ENCODE measurements at places on chromosomes 4 and X.

GRCh38 chrX:118990512-118991227 lies 16.3 kb downstream of the LONRF3 start:
- no peak for DNase-seq

- no peak for DNase-seq
These were observed 216.8 kb upstream of the PSAPL1 start for GRCh38 chr4:7651461-7651921.

- DNase-seq: no peak
These were observed 601.1 kb downstream of the ANKRD50 start for GRCh38 chr4:124111411-124111810.

GRCh38 chr4:168734703-168735678 lies 238.1 kb downstream of the PALLD start:
- DNase-seq: no peak

DNA sequence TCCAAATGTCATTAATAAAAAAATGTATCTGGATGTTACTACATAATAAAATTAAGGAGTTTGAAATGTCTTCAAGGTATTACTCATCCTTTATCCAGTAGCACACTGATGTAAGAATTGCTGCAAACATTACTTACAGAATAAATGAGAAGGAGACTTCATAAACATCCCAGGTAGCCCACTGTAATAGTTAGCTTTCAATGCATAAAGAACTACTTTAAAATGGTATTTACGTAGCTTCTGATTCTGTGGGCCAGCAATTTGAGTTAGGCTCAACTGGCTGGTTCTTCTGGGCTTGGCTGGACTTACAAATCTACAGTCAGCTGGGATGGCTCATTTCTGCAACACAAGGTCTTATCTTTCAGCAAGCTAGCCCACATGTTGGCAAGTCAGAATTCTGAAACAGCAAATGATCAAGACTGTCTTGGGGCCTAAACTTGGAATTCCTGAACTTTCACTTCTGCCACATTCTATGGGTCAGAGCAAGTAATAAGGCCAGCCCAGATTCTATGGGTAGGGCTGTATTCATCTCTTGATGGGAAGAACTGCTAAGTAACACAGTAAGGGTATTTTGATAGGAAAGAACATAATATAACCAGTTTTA lies 522.5 kb downstream of the IQCM start:
- no peak for DNase-seq

GRCh38 chrX:112704187-112704586 lies 24.4 kb upstream of the LHFPL1 start:
- DNase-seq: no peak

- DNase-seq: no peak
These were observed 620.2 kb upstream of the INTU start for GRCh38 chr4:127012549-127012948.

GRCh38 chr4:20181926-20182325 lies 69.8 kb upstream of the SLIT2 start:
- no peak for DNase-seq

- peak; percentile 71 for DNase-seq
These were observed 4.6 kb downstream of the MAGIX start for GRCh38 chrX:49166914-49167739.

- no peak for DNase-seq
These were observed 128.5 kb upstream of the VEGFC start for GRCh38 chr4:176921256-176921655.

- no peak for DNase-seq
These were observed 7.2 kb downstream of the GTPBP6 start for GRCh38 chrX:311156-312129.

GRCh38 chr4:121307445-121308327 lies 73.1 kb downstream of the QRFPR start:
- DNase-seq: peak; percentile 2

DNA sequence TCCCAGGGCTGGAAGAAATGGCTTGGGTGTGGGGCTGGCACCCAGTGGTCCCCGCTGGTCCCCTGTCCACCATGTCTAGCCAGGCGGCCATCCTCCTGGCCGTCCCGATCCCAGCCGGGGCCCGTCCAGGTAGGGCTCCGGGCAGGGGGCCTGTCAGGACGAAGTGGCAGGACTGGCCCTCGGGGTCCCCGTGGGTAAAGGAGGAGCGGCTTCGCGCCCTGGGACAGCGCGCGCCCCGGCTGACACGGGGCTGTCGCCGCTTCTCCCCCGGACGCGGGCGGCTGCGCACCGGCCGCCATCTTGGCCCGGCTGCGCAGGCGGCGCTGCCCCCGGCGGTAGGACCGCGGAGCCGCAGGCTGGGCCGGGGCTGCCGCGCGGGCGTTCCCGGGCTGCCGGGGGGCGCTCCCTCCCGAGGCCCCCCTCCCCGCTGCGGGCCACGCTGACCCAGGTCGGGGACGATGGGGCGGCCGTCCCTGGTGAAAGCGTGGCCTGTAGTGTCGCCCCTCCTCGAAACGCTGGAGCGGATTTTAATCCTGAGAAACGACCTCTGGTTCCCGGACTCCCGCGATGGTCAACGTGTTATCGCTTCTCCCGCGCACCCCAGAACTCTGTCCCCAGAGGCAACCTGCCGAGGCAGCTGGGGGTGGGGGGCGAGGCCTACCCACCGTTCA lies 60.4 kb upstream of the BCOR start:
- DNase-seq: no peak

DNA sequence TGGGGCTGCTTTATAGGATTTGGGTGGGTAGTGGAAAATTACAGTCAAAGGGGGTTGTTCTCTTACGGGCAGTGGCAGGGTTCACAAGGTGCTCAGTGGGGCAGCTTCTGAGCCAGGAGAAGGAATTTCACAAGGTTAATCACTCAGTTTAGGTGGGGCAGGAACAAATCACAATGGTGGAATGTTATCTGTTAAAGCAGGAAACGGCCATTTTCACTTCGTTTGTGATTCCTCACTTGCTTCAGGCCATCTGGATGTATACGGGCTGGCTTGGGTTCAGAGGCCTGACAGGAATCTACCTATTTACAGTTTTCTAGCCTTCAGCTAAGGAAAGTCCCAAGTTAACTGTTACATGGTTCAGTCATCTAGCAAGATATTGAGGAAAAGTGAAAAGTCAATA lies 1003.5 kb downstream of the STPG2 start:
- no peak for DNase-seq

DNA sequence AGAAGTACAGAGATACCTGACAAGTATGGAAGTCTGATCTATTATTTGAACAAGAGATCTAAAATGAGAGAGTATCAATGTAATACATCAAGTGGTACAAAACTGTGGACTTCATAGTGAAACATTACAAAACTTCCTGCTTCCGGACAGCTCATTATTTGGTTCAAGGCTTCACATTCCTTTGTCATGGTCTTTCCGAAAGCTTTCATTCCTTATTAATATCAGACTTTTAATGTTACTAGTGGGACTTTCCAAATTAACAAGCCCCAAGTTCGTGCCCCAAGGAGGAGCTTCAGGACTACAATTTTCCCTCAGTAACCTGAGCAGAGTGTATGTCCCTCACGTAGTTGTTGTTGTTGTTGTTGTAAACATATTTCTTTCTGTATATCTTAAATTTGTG lies 1.2 kb downstream of the CHIC2 start:
- DNase-seq: no peak

- no peak for DNase-seq
These were observed 255 bp upstream of the CNOT6L start for GRCh38 chr4:77819404-77819842.

GRCh38 chrX:3370656-3371055 lies 24.2 kb upstream of the MXRA5 start:
- DNase-seq: no peak

DNA sequence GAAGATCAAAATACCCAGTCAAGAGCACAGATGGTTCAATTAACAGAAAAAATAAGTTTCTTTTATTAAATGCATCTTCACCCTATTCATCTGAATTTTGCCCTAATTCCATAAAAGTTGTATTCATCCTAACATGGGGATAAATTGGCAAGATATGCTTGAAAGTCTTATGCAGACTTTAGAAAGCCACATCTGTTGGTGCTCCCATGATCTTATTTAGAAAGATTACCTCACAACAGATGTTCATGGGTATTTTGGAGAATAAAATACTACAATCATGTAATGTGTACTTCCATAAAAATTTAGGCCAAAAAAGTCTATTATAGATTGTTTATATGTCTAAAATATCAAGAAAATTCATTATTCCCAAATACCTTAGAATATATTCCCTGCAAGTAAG lies 510.3 kb downstream of the TECRL start:
- DNase-seq: no peak

GRCh38 chr4:167218022-167218608 lies 16.2 kb downstream of the SPOCK3 start:
- DNase-seq: no peak

- DNase-seq: no peak
These were observed 26.2 kb downstream of the ZNF330 start for GRCh38 chr4:141246683-141247429.

GRCh38 chr4:1779588-1780382 lies 13.3 kb upstream of the FGFR3 start:
- no peak for DNase-seq

GRCh38 chr4:2798399-2799223 lies 5.7 kb downstream of the SH3BP2 start:
- DNase-seq: no peak

DNA sequence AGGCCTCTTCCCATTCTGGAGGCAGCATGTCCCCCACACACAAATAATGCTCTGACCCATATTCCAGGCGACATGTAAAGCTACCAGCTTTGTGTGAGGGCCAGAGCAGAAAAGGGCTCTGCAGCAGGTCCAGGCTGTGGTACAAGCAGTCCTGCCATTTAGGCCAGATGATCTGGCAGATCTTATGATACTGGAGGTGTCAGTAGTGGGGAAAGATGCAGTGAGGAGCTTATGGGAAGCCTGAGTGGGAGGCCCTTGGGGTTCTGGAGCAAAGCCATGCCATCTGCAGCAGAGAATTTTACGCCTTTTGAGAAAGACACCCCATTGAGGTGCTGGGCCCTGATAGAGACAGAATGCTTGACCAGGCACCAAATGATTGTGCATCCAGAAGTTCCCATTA lies 7.7 kb downstream of the SYN1 start:
- no peak for DNase-seq

DNA sequence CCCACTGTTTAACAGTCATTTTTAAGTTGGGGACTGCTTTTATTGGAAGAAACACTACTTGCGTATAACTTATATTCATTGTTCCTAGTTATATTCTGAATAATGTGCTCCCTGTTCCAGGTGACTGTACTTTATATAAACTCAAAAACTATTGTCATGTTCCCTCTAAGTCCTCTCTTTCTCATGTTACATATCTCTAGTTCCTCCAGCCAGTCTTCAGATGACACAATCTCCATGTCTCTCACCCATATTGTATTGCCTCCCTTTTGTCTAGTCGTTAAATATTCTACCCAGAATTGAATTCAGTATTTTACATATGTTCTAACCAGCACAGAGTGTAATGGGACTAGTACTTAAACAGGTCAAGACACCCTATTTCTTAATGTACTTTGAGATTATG lies 5.3 kb downstream of the VAMP7 start:
- no peak for DNase-seq

DNA sequence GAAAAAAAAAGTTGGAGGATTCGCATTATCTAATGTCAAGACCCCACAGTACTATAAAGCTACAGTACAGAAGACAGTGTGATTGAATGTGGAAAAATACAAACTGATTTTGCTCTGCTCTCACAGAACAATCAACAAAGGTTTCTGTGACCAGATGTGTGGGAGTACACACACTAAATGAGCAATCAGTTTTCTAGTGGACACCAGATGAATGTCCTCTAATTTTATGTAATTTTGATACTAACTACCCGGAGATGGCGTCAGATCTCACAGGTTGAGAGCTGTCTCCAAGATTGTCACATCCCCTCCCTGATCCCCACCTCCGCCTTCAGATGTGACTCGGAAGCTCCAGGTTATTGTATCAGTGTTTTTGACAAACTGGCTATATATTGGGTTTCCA lies 81.9 kb upstream of the HUWE1 start:
- peak; percentile 1 for DNase-seq

DNA sequence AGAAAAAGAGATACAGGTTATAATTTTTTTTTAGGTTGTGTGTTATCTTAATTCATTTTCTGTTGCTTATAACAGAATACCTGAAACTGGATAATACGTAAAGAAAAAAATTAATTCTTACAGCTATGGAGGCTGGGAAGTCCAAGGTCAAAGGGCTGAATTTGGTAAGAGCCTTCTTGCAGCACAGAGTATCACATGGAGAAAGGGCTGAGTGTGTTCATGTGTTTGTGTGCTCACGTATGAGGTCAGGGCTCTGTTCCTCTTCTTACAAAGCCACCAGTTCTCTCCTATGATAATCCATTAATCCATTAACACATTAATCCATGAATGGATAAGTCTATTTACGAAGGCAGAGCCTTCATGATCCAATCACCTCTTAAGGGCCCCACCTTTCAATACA lies 8.6 kb upstream of the RAB28 start:
- DNase-seq: no peak

- no peak for DNase-seq
These were observed 13.5 kb upstream of the SPP1 start for GRCh38 chr4:87961993-87962392.

DNA sequence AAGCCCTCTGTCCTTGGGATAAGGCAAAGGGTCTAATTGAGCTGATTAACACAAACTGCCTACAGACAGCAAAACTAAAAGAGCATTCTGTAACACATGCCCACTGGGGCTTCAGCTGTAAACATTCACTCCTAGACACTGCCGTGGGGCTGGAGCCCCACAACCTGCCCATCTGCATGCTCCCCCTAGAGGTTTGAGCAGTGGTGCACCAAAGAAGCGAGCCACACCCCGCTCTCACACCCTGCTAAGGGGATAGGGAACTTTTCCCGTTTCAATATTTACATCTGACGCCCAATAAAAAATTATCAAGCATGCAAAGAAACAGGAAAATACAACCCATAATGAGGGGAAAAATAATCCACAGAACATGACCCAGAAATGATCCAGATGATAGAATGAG lies 46.9 kb upstream of the HSD17B10 start:
- DNase-seq: no peak

DNA sequence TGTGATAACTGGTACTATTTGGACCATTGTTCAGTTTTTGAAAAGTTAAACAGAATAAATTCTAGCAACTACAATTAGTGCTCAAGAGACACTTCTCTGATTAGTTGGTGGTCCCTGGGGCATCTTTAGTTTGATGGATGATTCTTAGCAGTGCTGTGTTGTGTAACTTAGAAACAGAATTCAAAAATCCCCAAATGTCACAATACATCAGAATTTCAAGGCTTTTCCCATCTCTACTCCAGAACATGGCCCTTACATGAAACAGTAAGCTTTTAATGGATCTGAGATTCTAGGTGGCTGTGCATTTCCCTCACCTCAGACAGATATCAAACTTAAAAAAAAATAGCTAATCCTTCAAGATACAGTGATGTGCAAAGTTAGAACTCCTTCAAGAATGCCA lies 104.4 kb upstream of the CXCL13 start:
- DNase-seq: no peak

DNA sequence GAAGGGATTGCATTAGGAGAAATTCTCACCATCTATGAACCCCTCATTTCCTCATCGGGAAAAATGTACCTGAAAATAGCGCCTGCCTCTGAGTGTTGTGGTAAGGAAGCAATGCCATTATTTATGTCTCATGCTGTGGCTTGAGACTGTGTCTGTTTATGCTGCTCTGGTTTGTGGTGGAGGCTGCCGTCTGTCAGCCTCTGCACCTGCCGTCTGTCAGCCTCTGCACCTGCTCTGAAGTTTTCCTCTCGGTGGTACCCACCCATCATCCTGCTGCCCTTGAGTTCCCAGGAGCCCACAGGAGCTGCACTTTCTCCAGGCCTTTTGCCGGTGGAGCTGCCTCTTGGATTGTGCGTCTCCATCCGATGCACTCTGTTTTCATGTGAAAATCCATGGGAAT lies 68.5 kb upstream of the PPP2R3B start:
- DNase-seq: no peak

- DNase-seq: no peak
These were observed 122.1 kb downstream of the FRAS1 start for GRCh38 chr4:78179196-78179595.

Data from foreskin melanocyte (primary cell).